Right cardiac atrium (tissue), 5 donors: ENCODE measurements at places on chromosomes 5 and 9.

DNA sequence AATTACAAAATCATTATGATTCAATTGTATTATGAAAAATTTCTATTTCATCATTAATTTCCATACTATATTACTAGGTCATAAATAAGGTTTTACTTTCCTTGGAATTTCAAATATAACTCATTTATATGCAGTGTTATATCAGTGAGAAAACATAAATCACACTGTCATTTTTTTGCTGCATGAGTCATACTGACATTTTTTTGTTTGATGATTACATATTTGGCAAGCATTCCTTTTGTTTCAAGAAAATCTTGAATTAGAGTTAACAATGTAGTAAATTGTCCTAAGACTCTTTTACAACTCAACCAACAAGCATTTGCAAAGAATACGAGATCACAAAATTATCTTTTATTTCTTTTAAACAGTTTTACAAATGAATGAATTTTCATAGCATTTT is 298.4 kb upstream of the SEMA6A start:
- DNase-seq: no peak

DNA sequence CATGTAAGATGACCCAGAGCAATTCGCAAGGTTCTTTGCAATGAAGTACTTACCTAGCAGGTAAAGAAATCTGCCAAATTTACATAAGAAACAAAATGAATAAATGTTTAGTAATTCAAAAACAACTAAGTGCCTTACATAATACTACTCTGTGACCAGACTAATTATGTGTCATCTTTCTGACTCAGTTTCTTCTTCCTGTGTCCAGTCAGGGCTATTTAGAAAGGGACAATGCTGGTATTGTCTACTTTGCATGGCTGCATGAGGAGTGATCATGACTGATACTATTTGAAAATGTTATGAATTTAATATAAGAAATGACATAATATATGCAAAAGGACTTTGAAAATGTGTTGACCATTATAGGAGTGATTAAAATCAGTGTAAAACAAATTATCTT is 210.0 kb downstream of the TMEM161B start:
- no peak for DNase-seq

- DNase-seq: peak; percentile 53
Measured at GRCh38 chr9:83469722-83470121, 68.5 kb downstream of the FRMD3 start.

DNA sequence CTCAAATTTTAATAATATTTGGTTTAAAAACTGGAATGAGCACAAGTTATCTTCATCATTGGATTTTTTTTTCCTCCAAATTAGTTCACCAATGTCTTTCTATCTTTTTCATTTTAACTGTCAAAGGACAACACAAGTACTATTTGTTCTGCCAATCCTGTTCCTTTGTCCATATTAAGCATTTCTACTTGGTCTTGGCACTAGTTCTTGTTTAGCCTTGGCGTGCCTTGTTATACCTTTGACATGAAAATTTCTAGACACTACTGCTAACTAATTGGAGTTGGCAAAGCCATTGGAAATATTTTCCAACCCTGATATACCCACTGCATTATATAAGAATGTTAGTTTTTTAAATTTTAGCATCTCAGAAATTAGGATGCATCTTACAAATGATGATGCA is 3.8 kb downstream of the SPINK6 start:
- DNase-seq: no peak

- no peak for DNase-seq
Measured at GRCh38 chr5:83513081-83513480, 41.5 kb downstream of the VCAN start.

DNA sequence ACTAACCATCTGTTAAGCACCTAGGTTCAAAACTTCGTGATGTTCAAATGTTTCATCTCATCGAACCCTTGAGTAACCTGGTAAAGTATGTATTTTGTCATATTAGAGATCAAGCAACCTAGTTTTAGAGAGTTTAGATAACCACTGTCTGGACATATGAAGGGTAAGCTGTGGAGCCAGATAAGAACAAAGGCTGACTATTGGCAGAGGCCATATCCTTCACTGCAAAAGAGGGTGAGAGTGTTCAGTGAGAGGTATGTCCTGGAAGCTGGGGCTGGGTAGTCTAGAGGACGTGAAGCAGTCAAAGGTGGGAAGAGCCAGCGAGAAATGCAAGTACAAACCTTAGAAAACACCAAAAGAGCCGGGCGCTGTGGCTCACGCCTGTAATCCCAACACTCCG is 573.1 kb upstream of the KLF4 start:
- DNase-seq: no peak

GRCh38 chr5:43592363-43592762 is 10.6 kb upstream of the NNT start:
- DNase-seq: no peak

DNA sequence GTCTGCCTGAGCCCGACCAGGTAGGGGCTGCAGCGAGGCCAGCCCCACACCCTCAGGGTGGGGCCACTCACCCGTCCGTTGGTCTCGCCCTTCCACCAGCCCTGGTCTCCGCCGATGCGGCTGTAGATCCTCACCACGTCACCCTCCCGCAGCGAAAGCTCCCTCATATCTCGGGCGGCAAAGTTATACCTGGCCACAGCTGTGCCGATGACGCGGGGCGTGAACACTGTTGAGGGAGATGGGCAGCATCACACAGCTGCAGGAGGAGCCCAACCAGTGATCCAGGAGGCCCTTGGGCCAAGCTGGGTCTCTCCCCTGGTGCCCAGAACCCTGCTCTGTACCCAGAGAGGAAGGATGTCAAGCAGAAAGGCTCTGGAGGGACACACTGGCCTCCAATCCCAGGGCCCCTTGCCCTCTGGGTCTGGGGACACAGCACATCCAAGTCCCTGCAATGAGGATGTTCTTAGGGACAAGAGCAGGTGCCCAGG is 30.3 kb upstream of the SARDH start:
- peak; percentile 9 for DNase-seq

DNA sequence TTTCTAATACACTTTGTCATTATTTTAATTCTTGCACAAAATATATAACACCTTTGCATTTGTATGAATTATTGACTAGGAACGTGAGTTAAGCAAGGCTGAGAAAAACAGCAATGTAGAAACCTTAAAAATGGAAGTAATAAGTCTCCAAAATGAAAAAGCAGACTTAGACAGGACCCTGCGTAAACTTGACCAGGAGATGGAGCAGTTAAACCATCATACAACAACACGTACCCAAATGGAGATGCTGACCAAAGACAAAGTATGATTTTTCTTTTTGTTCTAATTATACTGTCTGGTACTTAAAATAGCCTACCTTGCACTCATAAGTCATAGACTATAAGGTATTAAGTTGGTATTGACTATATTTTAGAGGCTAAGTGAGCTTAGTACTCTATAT is 34.4 kb downstream of the RAD50 start:
- DNase-seq: no peak

DNA sequence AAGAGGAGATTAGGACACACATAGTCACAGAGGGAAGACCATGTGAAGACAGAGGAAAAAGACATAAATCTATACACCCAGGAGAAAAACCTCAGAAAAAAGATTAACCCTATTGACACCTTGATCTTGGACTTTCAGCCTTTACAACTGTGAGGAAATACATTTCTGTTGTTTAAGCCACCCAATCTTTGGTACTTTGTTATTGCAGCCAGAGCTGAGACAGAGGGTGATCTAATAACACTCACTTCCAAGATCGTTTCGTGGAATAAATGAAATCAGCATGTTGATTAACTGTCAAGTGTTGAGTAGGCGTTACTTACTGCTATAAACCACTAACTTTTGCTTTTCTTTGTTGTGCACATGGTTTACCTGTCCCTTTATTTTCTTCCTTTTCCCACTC is 361.2 kb upstream of the RIOK2 start:
- DNase-seq: no peak

- no peak for DNase-seq
Measured at GRCh38 chr5:90477073-90477472, 2.4 kb downstream of the POLR3G start.

DNA sequence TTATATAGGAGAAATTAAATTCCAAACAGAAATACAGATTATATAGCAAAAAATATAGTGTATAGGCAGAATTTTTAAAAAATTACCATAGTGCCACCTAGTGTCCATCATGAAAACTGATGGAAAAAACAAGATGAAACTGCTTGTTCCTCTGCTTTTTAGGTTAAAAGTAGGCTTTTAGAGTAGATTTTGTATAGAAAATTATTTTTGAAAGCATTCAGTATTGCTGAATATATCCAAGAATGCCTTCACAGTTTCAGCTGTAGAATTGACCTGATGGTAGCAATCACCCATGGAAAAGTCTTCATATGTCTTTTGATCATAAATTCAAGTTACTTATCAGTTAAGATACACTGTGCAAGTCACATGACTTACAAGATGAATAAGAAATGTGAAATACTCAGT is 19.7 kb downstream of the RIOK2 start:
- no peak for DNase-seq

GRCh38 chr5:98771382-98772109 is 1.9 kb upstream of the RGMB start:
- no peak for DNase-seq

DNA sequence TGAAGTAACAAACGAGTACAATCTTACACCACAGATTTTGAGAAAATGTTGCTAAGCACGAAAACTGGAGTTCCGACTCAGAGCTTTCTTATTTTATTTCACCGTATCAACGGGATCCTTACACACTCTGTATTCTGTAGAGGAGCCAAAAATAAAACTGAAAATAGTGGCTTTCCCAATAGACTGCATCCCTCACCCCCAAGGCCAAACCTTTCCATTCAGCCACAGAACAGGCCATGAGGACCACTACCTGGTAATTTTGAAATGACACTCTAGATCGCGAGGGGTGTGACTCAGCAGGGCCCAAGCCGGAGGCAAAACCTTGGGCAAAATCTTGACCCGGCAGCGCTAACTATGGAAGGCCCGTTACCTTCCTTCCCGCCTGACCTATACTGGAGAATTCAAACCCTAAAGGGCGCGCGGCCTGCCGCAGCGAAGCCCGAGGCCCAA is 432 bp downstream of the HSPA9 start:
- DNase-seq: no peak

GRCh38 chr5:113378959-113379541 is 55.7 kb downstream of the TSSK1B start:
- peak; percentile 27 for DNase-seq

GRCh38 chr9:110028271-110028670 is 179.7 kb downstream of the C9orf152 start:
- no peak for DNase-seq

DNA sequence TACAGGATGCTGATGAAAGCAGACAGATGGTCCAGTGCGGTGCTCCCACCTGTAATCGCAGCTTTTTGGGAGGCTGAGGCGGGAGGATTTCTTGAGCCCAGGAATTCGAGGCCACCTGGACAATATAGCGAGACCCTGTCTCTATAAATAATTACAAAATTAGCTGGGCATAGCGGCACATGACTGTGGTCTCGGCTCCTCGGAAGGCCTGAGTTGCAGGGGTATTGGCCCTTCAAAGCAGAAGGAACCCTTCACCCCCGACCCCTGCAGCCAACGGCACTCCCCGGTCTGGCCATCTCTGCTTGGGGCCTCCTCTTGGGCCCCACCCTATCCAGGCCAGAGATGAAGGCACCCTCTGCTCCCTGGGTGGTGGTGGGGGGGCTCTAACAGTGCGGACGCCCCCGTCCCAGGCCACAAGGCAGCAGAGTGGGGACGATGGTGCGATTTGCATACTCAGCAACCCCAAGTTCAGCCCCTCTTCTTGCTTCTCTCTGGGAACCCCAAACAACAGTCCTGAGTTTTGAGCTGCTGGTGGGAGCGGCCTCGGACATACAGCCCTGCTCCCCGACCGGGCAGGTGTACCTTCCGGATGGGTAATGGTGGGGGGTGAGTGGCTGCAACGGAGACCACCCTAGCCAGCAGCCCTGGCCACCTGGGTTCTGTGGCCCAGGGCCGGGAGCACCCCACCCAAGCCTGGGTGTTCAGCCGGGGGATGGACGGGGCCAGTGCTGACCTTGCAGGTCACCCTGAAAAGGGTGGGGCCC is 50.7 kb downstream of the NACC2 start:
- DNase-seq: no peak

GRCh38 chr5:37511646-37512045 is 132.5 kb downstream of the WDR70 start:
- DNase-seq: no peak

DNA sequence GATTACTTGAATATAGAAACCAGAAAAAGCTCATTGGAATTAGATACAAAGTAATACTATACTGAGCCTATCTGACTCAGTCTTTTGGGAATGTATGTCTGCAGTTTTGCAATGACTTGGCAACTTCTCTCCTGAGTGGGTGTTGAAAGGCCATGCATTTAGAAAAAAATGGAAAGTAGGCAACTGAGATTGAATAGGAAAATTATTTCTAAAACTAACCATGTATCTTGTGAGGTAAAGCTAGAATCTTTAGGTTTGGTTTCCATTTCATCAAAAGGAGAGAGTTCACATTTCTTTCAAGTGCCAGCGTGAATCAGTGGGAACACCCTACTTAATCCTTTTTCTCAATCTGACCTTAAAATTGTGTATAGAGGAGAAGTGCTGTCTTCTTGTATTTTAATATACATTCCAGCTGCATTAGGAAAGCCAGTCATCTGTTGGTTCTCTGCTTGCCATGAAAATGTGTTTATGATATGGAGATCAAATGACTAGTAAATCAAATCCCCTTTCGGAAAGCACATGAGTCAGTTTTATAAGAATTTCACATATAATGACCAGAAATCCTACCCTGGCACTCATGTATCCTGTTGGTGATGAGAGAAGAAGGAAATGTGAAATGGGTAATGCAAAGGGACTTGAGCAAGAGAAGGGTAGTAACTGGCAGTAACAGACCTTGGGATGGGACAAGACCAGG is 30.4 kb downstream of the NFX1 start:
- no peak for DNase-seq

DNA sequence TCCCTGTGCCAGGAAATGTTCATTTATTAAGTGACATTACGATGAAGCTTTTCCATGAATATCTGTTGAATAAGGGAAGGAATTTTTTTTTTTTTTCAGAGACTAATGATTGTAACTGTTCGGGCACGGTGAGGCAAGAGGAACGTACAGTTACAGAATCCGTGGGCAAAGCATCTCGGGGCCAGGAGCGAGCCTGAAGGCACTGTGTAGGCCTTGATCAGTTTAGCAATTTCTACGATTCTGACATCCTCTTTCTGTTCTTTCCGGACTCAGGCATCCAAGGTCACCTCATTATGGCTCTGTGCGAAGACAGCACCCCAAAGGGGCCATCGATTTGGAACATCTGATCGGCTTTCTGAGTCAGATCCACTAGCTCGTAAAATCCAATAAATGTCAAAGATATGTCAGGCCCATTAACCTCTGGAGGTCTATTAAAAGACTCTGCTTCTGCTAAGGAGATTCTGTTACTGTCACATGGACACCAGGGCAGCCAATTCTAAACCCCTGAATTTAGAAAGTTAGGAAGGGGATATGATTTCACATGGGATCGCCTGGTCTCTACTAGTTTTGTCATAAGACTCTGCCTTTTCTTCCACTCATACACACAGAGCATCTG is 41.4 kb upstream of the BOD1 start:
- no peak for DNase-seq

DNA sequence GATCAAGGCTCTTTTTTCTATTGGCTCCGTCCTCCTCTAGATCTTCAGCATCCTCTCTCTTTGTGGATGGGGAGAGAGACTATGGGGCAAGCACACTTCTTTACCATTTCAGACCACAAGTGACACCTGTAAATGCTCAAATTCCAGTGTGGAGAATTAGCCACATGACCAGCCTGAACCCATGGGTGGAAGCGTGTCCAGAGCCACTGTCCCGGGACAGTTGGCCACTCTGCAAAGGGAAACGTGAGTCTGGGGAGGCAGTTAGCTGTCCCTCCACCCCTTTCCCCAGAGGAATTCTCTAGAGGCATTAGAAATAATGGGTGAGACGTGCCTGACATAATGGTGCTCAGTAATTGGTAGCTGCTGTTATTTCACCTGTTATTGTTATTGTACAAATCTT is 40.9 kb downstream of the AMBP start:
- DNase-seq: no peak
